ENCODE measurements at places on chromosomes 16 and 17.
A peak's percentile ranks its signal among the peaks of the same experiment; 100 is the strongest.

DNA sequence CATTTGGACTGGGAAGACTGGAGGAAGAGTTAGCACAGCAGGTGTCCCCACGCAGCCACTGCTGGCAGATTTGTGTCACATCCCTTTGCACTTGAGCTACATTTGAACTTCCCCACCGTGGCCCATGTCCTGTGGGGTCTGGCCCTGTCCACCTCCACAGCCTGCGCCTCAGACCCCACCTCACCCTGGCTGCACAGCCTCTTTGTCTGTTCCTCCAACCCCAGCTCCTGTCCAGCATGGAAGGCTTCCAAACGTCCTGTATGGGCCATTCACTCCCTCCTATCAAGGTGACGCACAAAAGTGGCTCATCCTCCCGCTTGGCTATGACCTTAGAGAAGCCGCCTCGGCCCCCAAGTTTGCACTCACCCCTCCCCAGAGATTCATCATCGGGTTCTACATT, 200.6 kb downstream of the FOXL1 start:
- DNase-seq, result no peak

DNA sequence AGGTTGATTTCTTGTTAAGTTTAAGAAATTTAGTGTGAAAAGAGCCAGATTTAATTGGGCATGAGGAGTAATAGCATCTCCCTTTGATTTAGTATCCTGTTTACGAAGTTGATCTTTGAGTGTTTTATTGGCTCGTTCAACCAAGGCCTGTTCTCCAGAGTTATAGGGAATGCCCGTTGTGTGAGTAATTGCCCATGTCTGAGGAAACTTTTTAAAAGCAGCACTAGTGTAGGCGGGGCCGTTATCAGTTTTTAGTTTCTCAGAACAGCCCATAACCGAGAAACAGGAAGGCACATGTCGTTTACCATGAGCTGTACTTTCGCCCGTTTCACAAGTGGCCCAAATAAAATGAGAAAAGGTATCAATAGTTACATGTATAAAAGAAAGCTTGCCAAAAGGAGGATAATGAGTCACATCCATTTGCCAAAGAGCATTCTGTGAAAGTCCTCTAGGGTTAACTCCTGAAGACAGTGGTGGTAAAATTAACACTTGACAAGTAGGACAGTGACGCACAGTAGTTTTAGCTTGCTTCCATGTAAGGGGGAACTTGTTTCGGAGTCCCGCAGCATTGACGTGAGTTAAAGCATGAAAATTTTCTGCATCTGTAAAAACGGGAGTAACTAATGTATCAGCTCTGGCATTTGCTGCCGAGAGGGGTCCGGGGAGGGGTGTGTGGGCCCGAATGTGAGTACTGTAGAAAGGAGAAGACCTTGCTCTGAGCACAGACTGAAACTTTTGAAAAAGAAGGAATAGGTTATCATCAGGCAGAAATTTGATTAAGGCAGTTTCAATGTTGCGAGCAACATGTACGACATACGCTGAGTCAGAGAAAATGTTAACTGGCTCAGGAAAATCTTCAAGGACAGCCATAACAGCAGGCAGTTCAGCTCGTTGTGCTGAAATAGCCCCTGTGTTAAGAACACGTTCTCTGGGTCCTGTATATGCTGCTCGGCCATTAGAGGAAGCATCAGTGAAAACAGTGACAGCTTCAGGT, 18.5 kb upstream of the KCTD5 start:
- peak; percentile 89 for DNase-seq

DNA sequence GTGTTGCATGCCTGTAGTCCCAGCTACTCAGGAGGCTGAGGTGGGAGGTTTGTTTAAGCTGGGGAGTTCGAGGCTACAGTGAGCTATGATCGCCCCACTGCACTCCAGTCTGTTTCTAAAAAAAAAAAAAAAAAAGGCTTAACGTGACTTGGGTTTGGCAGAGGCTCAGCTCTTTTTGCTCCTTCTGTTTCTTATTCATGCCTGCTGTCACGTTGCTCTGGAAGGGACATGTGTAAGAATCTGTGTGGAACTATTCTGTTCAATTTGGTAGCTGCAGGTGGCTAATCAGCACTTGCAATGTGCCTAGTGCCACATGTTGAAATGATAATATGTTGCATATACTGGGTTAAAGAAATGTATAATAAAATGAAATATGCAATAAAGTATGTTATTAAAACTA, 20.9 kb upstream of the SYT17 start:
- DNase-seq, result no peak

DNA sequence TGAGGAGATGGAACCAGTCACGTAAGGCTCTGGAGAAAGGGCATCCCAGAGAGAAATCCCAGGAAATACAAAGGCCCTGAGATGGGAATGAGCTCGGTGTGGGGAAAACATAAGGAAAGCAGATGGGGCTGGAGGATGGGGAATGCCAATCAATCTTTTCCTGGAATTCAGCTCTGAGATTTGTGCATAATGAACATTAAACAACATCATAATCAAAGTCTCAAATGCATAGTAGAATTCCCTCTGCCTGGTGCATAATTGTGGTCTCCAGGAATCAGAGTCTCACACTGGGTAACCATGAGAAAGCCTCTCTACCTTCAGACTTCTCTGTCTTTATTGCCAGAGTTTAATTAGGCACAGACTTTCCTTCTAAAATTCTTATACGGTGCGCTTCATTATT, 30.8 kb downstream of the OTOA start:
- no peak for DNase-seq

DNA sequence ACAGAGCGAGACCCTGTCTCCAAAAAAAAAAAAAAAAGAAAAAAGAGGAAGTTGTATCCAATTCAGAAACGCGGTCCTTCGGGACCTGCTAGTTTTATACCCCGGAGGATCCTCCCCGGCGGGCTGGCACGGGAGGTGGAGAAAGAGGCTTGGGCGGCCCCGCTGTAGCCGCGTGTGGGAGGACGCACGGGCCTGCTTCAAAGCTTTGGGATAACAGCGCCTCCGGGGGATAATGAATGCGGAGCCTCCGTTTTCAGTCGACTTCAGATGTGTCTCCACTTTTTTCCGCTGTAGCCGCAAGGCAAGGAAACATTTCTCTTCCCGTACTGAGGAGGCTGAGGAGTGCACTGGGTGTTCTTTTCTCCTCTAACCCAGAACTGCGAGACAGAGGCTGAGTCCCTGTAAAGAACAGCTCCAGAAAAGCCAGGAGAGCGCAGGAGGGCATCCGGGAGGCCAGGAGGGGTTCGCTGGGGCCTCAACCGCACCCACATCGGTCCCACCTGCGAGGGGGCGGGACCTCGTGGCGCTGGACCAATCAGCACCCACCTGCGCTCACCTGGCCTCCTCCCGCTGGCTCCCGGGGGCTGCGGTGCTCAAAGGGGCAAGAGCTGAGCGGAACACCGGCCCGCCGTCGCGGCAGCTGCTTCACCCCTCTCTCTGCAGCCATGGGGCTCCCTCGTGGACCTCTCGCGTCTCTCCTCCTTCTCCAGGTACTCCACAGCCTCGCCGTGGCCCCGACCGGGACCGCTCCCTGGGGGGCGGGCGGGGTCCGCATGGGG, at the start of gene CDH3:
Gene CDH3 (plus strand): TSS at position 596 of the 779 bp plus-strand sequence. CDS start 70 bp downstream, at position 666.
- no peak for DNase-seq

GRCh38 chr16:50744881-50745280, 3.0 kb downstream of the CYLD start:
- DNase-seq, result peak; percentile 42

- no peak for DNase-seq
Observed at GRCh38 chr17:2111691-2112090, 56.8 kb downstream of the HIC1 start.

- no peak for DNase-seq
Observed at GRCh38 chr17:60524463-60525327, 1.3 kb downstream of the APPBP2 start.

- DNase-seq, result peak; percentile 64
Observed at GRCh38 chr17:74368341-74369081, 1.2 kb downstream of the GPR142 start.

GRCh38 chr17:17328251-17328650, 25.1 kb downstream of the NT5M start:
- DNase-seq, result no peak

DNA sequence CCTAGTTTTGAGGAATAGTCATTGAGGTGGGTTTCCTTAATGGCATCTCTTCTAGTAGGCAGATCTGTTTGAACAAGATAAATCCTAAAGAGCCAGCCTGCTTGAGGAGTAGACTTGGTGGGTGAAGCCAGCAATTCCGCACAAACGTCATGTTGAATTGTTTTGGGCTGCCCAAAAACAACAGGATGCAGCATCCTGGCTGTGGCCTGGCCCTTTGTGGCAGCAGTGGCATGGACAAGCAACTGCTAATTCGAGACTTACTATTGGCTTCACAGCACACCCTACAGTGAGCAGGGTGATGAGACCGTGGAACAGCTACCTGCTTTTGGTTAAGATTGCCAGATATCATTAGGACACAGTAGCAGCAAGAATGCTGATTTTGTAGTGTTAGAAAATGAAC, 9.3 kb upstream of the VPS4A start:
- no peak for DNase-seq

DNA sequence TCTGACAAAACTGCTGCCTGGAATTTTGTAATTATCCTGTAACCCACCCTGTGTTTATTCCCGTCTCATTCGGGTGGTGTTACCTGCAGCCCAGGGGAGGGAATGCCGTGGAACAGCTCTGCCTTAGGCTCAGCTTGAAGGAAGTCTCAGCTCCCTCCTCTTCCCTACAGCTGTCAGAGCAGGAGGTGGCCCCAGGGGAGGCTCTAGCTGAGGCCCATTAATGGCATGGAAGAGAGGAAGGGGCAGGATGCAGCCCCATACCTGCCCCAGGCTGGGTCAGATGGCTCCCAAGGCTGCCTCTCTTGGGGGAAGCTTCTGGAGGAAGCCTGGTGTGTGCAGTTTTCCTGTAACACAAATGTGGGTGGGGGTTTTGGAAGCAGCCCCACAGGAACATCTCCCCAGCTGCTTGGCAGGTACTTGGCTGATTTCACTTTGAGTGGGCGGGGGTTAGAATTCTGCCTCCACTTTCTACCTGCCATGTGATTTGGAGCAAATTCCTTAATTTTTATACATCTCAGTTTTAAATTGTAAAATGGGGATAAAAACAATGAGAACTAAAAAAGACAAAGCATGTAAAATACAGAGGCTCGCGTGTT, 103.9 kb downstream of the MGAT5B start:
- no peak for DNase-seq

GRCh38 chr16:24955975-24956731, 59.0 kb downstream of the ARHGAP17 start:
- no peak for DNase-seq

DNA sequence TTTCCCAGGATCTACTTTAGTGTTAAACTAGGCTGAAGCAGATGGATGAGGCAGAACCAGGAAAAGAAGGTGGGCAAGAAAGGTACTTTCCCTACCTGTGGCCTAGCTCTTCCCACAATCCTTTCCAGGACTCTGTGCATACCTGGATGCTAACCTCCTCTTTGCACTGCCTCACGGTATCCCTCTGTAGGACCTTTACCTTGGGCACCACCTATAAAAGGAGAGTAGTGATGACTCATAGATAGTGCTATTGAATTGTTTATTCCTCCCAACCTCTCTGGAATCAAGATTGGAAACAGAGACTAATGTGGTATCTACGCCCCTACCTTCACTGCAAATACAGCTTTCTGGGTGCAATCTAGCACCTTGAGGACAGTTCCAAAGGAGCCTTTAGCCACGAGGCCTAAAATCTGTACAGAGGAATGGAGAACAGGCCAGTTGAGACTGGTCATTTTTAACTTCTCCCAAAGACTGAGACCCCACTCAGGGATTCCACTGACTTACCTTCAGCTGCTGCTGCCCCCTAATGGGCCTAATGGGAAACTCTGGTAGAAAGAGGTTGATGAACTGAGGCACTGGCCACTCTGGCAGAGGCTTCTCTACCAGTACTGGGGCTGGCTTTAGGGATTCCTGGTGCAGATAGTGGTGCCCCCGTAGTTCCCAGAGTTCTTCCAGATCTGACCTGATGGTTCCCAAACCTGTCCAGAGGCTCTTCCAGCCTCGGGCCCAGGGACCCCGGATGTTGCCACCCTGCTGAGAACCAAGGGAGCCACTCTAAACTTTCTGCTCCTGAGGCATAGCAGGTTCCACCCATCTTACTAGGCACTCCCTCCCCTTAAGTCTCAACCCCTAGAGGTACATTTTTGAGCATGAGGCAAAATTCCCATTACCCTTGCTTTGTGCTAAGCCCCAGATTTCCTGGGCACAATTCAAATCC, 781 bp downstream of the RSKR start:
- DNase-seq, result peak; percentile 45

GRCh38 chr16:56910112-56910511, 21.8 kb upstream of the HERPUD1 start:
- no peak for DNase-seq

GRCh38 chr17:73719588-73720071, 75.4 kb upstream of the SDK2 start:
- DNase-seq, result no peak

DNA sequence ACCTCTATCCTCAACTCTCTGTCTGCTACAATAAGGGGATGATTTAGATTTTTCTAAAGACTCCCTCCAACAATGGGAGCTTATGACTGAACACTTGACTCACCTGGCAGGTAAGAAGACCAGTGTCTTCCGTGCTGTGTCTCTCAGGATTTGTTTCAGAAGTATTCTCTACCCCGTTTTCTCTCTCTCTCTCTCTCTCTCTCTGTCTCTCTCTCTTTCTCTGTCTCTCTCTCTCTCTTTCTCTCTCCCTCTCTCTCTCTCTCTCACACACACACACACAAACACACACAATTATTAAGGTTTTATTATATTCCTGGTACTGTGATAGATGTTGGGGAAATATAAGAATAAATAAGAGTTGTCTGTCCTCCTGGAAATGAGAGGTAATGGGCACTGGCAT, 263.9 kb downstream of the TOX3 start:
- no peak for DNase-seq

- no peak for DNase-seq
Observed at GRCh38 chr17:63543822-63544420, 6.4 kb upstream of the DCAF7 start.

Measured in CD4-positive, alpha-beta T cell treated with Interleukin-4 for 4 hours (primary cell).